CD4-positive, alpha-beta T cell treated with Interleukin-6 at 100 ng/mL for 8 hours (primary cell): ENCODE measurements at places on chromosomes 1 and 21.

DNA sequence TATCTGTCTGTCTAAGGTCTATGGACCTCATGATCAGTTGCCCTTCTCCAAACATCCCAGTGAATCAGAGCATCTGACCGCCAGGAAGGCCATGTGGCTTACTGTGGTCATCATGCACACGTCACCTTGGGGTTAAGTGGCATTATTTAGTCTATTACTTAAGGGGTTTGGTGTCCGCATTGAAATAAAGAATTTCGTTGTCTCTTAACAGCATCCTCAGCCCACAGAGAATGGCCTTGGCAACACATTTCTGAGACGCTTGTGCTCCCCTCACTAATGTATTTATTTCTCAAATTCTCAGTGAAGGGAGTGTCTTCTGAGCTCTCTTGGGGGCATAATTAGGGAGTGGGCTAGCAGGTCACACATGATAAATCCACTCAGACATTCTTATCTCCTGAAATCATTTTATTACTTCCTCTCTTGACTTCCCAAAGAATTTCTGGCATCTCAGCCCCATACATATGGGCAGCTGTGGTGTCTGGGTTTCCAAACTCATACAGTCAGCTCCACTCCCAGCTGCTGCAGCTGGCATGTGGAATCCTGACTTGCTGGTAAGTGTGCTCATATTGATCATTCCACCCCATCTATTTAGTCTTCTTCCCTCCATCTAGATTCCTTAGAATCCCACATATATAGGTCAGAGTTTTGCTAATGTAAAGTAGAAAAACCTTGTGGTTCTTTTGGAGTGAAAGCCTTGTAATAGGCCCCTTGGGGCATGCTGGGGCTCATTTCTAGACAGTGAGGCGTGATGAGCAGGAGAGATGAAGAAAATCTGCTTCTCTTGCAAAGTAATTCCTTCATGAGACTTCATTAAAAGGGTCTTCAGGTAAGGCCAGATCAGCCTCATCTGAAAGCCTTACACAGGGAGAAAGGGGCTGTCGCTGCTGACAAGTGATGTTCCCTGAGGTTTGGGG, 110.5 kb downstream of the HHAT start:
- DNase-seq = no peak

GRCh38 chr1:154983776-154984466, 777 bp downstream of the FLAD1 start:
- DNase-seq = no peak

GRCh38 chr1:36963006-36963405, 71.3 kb downstream of the GRIK3 start:
- DNase-seq = no peak

- DNase-seq = no peak
Observed at GRCh38 chr21:35366394-35367080, 317.4 kb upstream of the RUNX1 start.

DNA sequence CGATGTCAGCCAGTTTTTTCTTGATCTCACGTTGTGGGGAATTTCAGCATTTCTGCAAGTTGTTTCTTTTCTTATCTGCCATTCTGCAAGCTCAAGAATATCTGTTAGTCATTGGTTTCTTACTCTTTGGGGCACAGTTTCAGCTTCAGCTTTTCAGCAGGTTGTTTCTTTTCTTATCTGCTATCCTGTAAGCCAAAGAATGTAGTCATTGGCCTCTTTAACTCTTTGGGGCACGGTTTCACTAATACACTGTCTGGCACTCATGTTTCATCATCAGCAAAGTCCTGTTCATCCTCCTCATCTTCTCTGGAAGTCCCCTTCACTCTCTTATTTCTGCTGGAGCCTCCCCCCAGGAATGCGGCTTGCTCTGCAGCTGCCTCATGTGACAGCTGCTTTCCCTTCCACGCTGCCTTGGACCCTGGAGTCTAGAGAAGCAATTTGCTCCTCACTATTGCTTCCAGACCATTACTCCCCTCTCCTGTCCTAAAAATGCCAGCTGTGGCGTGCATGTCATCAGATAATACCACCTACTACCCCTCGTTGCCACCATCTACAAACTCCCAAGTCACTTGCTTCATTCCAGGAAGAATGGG, 67.0 kb upstream of the CACNA1E start:
- no peak for DNase-seq

GRCh38 chr1:86419277-86419903, 4.6 kb upstream of the CLCA2 start:
- peak; percentile 56 for DNase-seq

GRCh38 chr1:41812453-41812852, 106.3 kb downstream of the HIVEP3 start:
- no peak for DNase-seq

DNA sequence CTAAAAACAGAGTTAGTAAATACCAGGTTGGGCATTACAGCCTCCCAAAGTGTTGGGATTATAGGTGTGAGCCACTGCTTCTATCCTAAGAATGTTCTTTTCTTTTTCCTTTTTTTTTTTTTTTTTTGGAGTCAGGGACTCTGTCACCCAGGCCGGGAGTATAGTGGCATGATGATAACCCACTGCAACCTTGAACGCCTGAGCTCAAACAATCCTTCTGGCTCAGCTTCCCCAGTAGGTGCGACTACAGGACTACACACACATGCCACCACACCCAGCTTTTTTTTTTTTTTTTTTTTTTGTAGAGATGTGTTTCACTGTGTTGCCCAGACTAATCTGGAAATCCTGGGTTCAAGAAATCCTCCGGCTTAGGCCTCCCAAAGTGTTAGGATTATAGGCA, 5.9 kb downstream of the ZBTB8OS start:
- no peak for DNase-seq

DNA sequence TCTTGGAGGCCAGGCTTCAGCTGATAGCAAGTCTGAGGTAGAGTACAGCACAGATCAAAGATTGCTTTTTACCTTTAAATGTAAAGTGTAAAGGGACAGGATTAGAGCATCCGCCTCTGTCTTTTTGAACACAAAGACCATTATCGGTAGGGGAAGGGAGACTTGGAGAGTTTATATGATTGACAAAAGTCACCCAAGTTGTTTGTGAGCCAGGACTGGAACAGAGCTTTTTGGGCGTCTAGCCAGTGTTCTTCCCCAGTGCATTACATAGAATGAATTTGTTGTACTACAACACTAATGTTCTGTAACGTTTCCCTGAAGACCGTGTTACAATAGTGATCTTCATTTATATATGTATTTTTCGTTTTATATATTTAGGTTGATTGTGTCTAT, 9.3 kb upstream of the PIGC start:
- no peak for DNase-seq

GRCh38 chr21:29854795-29855194, 85.0 kb downstream of the GRIK1 start:
- DNase-seq = no peak

DNA sequence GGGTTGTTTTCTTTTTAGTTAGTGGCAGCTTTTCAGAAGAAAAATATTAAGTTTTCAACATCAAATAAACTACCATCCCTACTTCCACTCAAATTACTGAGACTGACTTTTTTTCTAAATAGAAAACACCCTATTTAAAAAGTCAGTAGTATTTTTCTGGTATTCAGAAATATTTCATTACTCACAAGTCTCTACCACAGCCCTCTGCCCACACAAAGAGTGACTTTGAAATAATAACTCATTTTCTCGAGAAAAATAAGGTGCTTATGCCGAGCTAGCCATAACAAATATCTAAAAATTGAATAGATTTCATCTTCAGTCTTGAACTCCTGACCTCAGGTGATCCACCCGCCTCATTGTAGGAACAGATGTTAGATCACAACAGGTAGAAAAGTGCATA, 41.8 kb upstream of the USP25 start:
- no peak for DNase-seq

- no peak for DNase-seq
Observed at GRCh38 chr21:44295646-44296045, 4.2 kb upstream of the PFKL start.

GRCh38 chr1:65820983-65821382, 28.3 kb downstream of the PDE4B start:
- DNase-seq = no peak

- DNase-seq = peak; percentile 18
Observed at GRCh38 chr1:64891448-64891825, 74.9 kb downstream of the JAK1 start.

- DNase-seq = no peak
Observed at GRCh38 chr1:109630081-109630897, 10.7 kb downstream of the AMPD2 start.

GRCh38 chr1:246641394-246641793, 75.1 kb downstream of the CNST start:
- no peak for DNase-seq

DNA sequence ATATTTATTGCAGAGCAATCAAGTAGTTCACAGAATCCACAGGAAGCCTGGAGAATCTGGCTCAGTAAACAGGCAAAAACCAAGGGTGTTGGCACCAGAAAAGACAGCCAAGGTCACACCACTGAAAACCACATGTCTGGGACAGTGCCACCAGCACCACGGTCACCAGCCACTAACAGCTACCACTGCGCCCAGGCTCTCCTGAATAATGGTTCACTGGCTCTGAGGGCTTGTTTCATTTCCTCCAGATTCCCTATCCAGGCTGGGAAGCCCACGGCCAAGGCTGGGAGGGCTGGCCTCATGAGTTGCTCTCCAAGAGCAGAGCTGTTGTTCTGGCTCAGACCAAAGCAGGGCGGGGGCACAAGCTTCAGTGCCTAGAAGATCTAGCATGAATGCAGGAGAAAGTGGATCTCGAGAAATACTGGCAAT, 54.5 kb upstream of the PTGFRN start:
- DNase-seq = no peak

GRCh38 chr1:84585803-84586202, 11.6 kb upstream of the CTBS start:
- DNase-seq = no peak

GRCh38 chr1:231601824-231602672, 24.5 kb upstream of the DISC1 start:
- DNase-seq = no peak

DNA sequence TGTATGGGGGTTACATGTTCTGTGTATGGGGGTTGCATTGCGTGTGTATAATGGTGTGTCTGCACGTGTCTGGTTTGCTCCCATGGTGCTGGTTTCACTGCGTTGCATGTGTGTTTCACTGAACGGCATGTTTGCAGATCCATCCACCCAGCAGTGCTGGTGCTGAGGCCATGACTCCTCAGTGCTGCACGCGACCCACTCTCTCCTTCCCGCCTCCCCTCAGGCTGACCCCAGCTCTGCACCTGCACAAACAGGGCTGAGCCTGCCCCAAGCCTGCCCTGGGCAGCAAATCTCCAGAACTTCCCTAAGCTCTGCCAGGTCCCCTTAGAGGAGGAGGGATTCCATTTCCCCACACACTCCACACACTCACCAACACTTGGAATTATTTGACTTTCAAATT, 18.7 kb downstream of the ACTRT2 start:
- DNase-seq = no peak

- DNase-seq = no peak
Observed at GRCh38 chr1:20325844-20326420, 35.3 kb downstream of the VWA5B1 start.

DNA sequence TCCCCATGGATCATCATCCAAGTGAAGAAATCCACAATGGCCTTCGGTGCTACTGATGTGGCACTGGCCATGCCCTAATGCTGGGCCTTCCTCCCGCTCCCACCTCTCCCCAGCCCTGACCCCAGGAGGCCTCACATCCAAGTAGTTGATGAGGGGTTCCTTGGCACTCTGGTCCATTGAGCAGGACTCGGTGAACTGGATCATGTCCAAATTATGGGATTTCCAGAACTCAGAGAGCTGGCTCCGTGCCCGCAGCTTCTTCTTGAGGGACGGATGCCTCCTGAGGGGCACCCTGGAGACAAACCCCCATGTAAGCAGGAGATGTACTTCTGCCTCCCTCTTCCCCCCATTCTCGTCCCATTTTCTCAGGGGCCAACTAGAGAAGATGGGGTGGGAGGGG, 929 bp downstream of the CTSE start:
- DNase-seq = no peak

DNA sequence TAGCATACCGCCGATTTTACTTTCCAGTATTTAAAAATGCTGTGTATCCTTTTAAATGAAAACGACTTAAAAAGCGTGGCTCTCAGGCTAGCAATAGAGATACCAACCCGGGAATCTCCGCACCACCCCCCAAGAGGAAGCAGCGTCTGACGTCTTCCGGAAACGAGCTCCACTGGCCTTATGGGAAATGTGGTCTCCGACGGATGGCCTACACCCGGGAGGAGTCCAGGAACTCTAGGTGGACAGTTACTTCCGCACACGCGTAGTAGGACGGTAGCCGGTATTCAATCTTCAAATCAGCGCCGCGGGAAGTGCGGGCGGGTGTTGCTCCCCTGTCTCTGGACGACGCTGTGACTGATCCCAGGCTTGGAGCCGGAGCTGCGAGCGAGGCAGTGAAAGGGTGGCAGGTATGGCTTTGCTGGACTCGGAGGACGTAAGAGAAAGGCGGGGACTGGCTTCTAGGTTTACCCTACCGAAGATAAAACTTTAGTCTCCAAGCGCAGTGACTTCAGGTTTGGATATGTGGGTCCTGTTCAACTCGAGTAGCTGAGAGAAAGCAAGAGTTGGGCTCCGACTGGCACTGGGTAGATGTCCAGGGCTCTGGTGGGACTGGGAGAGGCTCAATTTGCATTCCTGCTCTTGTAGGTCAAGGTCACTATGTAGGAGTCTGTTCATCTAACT, at the start of gene ZNF684:
TSS of gene ZNF684 (plus strand) at position 257 of the 681 bp plus-strand sequence. CDS start 1,530 bp downstream, outside the sequence.
- DNase-seq = peak; percentile 89

DNA sequence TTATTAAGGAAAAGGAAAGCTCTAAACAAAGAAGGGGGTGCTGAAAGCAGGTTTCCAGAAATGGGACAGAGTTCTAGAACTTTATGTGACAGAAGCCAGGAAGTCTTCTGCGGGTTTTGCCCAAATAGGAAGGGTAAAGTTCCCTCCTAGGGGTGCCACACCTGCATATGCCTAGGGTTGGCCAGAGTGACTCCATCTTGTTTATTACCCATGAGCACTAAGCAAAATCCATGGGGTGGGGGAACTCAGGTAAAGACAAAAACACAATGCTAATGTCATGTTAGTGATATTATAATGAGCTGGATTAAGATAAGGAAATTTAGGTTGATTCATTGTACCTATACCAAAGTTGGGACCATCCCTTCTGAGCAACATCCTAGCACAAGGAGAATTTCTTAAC, 1132.7 kb downstream of the KCNT2 start:
- no peak for DNase-seq

DNA sequence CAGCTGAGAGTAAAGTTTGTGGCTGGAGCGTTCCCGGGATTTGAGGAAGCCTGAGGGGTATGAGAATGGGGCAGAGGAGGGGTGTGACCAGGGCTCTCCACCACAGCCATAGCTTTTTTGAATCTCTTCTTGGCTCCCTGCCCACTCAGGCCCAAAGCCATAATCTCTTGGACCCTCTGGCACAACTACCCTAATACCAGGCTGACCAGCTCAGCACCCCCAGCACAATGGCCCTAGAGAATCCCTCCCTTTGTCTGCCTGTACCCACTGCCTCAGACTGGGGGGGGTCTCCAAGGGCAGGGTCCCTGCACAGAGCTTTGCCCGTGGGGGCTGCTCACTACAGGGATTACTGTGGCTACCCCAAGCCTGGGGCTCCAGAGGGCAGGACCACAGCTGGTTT, 7.5 kb downstream of the DENND4B start:
- DNase-seq = no peak

GRCh38 chr1:38585460-38585859, 274.1 kb downstream of the RRAGC start:
- no peak for DNase-seq

GRCh38 chr21:38037416-38037815, 121.2 kb upstream of the KCNJ6 start:
- DNase-seq = no peak
